IgD-negative memory B cell (primary cell): ENCODE measurements at places on chromosomes 7 and 10. TPM values are rescaled to one million over a fixed set of nuclear protein-coding genes. Genes with fewer than 3 reads are reported as not detected.

NPFFR1 gene
- not detected for polyA plus RNA-seq

SRRM3 gene
- polyA plus RNA-seq, result not detected

NANOS1 gene
- polyA plus RNA-seq, result not detected

DOCK1 gene
- not detected for polyA plus RNA-seq

TMEM176A gene
- not detected for polyA plus RNA-seq

FOXP2 gene
- not detected for polyA plus RNA-seq

PCDH15 gene
- not detected for polyA plus RNA-seq

TMEM196 gene
- not detected for polyA plus RNA-seq
